GM19239 (cell line): ENCODE measurements at places on chromosomes 3 and 15.
A peak's percentile ranks its signal among the peaks of the same experiment; 100 is the strongest.

DNA sequence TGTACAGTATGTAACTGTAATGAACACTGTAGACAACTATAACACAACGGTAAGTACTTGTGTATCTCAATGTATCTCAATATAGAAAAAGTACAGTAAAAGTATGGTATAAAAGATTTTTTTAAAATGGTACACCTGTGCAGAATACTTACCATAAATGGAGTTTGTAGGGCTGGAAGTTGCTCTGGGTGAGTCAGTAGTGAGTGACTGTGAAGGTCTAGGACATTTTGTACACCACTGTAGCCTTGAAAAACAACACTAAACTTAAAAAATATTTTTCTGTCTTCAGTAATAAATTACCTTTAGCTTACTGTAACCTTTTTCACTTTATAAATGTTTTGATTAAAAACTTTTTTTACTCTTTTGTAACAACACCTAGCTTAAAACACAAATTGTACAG is 142.9 kb downstream of the ATG7 start:
- no peak for DNase-seq

DNA sequence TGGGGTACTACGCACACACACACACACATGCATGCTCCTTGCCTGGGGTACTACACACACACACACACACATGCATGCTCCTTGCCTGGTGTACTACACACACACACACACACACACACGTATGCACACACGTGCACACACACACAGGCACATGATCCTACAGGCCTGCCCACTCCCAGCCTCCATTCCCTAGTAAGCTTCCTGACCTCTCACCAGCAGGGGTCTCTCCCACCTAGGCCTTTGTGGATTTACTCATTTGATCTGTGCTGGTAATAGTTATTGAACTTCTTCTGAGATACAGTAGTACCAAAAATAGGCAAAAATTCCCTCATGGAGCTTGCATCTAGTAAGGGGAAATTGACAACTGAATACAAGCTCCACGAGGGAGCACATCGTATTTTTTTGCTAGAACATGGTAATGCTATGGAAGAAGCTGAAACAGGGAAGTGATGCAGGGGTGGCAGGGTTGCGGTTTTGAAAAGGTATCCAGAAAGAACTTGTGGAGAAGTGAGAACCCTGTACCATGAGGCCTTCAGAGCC is 19.1 kb downstream of the TTC21A start:
- no peak for DNase-seq

GRCh38 chr3:126982126-126982470 is 817 bp upstream of the PLXNA1 start:
- DNase-seq = peak; percentile 52

GRCh38 chr3:129530251-129530791 is 1.9 kb downstream of the RHO start:
- no peak for DNase-seq

DNA sequence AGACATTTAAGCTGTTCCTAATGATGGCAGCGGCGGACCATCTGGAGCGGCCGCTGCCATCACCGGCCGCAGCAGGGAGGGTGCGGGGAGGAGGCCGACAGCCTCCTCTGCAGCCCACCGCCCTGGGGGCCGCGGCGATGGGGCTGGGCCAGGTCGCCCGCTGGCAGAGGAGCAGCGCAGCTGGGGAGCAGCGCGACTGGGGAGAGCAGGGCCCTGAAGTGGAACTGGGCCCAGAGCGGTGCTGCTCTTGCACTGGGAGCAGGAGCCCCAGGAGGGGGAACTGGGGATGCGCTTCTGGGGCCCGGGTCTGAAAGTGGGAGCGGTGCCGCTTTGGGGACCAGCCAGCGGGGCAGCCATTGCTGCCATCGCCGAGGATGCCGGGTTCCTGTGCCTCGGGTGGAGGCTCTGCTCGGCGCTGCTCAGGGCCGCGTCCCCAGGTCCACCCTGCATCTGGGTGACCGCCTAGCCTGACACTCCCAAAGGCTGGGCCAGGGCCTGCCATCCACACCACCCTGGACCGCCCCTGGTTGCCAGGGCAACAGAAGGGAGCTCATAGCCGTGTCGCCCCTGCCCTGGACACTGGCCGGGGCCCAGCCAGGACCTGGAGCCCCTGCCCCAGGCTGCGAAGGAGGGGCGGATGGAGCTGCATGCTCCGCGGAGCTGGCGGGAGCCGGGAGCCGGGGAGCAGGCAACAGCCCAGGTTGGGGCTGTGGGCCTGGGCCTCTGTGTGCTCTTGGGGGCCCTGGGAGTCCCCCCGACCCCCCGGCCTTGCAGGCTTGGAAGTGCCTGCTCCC is 15.5 kb upstream of the PLA2G4E start:
- no peak for DNase-seq

GRCh38 chr3:29312960-29313452 is 32.1 kb downstream of the RBMS3 start:
- DNase-seq = no peak

DNA sequence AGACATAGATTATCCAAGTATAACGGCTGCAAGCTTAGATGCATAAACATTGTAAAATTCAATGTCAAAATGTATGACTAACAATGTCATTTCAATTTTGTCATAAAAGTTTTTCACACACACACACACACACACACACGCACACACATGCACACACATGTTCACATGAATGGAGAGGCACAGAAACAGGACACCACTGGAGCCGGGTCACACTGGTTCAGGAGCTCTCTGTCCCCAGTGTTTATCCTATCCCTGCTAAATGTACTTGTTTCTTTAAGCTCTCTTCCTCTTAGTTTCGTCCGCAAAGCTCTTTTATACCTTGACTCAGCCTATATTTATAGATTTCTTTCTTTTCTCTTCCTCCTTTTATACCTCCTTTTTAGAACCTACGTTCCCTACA is 249.9 kb downstream of the CADPS start:
- DNase-seq = no peak
